ENCODE measurements at places on chromosomes 11 and 22.

GRCh38 chr22:19799322-19800190, 39.0 kb downstream of the TBX1 start:
- H3K36me3 ChIP-seq, result peaks cover 41% of the 10 kb centered on the region
- H3K27me3 ChIP-seq, result no peaks in the 10 kb centered on the region
- H3K4me3 ChIP-seq, result no peak overlapping the region
- DNase-seq, result no peak
- no peak overlapping the region for H3K27ac ChIP-seq
- no peaks in the 10 kb centered on the region for H3K4me1 ChIP-seq

DNA sequence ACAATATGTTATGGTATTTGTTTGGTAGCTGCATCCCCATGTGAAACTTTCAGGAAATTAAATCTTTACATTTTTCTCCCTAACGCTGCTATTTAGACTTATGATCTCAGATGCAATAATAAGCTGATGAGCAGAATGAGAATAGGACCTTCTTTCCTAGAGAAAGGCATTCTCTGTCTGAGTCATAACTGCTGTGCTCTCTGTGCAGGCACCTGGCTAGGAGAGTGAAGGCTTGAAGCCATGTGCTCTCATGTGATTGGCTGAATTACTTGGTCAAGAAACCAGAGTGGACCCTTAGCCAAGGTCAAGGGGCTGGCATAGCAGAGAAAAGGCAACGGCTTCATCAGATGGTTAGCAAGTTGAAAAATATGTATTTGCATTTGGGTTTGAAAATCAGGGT, 185.0 kb downstream of the ADAMTS15 start:
- DNase-seq, result no peak
- no peaks in the 10 kb centered on the region for H3K36me3 ChIP-seq
- H3K27ac ChIP-seq, result no peak overlapping the region

- H3K4me3 ChIP-seq, result no peak overlapping the region
- peaks cover 15% of the 10 kb centered on the region for H3K4me1 ChIP-seq
- no peaks in the 10 kb centered on the region for H3K36me3 ChIP-seq
- no peak for DNase-seq
Measured at GRCh38 chr11:12100429-12100828, 10.0 kb upstream of the MICAL2 start.

DNA sequence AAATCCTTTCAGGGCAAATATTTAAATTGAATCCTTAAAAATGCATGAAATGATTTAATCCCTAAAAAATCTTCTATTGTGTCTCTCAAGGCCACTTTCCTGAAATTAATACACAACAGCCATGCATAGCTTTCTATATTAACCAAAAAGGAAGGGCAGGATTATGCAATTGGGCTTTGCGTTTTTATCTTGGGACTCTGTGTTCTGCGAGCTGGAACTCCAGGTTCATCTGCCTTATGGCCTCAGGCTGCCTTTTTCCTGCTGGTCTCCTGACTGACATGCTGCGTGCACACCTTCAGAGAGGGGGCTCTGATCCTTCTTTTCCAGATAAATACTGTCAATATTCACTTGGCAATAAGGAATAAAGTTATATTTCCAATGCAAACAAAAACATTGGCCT, 141.7 kb upstream of the GRIA4 start:
- H3K4me3 ChIP-seq, result no peak overlapping the region
- no peaks in the 10 kb centered on the region for H3K4me1 ChIP-seq
- no peak overlapping the region for H3K27ac ChIP-seq
- no peak for DNase-seq
- H3K27me3 ChIP-seq, result no peaks in the 10 kb centered on the region
